ENCODE measurements at places on chromosomes 2 and 18. TPM values are rescaled to one million over a fixed set of nuclear protein-coding genes. Genes with fewer than 3 reads are reported as not detected.

Gene COL4A4
- 0.90 TPM for total RNA-seq

Gene ACTG2
- 20.1 TPM for total RNA-seq

Gene MC2R
- not detected for total RNA-seq

Gene ANKRD23
- total RNA-seq = 6.1 TPM

Gene HOXD3
- 11.4 TPM for total RNA-seq

Gene SIX3
- total RNA-seq = not detected

Gene CD207
- total RNA-seq = not detected

Gene POTEJ
- total RNA-seq = not detected

Gene PER2
- total RNA-seq = 10.1 TPM

Gene ANKAR
- 20.4 TPM for total RNA-seq

Gene FBXO15
- 1.5 TPM for total RNA-seq

Gene CROCC2
- total RNA-seq = 0.44 TPM

Gene UBR3
- total RNA-seq = 99.8 TPM

Gene STARD6
- not detected for total RNA-seq

Gene GRB14
- 6.5 TPM for total RNA-seq

Gene SCYGR1
- not detected for total RNA-seq

Gene NPAS2
- 7.7 TPM for total RNA-seq

Gene NT5DC4
- total RNA-seq = not detected

Gene RND3
- 28.4 TPM for total RNA-seq

Gene SLC4A5
- total RNA-seq = 22.9 TPM

Gene SPEG
- 6.7 TPM for total RNA-seq

Measured in tibial nerve (tissue), 4 donors.